NK-92 treated with Interleukin-12 subunit alpha and Interleukin-12 subunit beta, amount 100 ng/mL, for 24 hours (cell line): ENCODE measurements at places on chromosomes 12 and 14.

GRCh38 chr14:50928002-50928635, 16.2 kb downstream of the PYGL start:
- no peak for DNase-seq

DNA sequence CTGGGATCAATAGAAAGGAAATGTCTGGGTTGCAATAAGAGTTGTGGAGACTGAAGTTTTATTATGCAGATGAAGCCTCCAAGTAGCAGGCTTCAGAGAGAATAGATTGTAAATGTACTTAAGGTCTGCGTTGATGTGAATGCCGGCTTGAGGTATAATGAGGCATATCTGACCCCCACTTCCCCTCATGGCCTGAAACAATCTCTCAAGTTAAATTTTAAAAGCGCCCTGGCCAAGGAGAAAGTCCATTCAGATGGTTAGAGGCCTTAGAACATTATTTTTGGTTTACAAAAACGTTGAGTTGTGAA, 28.3 kb upstream of the HIGD1C start:
- DNase-seq, result no peak

DNA sequence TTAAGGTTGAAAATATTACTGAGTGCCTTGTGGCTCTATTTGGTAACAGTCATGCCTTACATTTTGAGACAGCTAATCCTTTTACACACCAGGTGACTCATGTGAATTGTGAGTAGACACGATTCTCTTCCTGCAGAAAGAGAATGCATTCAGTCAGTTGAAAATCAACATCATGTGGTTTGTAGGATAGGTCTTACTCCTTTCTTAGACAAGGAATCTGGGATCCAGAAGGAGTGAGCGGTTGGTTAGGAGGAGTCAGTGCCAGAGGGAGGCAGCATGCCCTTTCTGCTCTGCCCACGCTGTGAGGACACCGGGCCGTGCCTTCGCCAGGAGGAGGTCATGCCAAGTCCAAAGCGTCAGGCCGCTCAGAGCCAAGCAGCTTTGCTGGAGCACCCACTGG, 47.6 kb downstream of the TRAF3 start:
- DNase-seq, result no peak

GRCh38 chr12:47983541-47984115, 20.2 kb downstream of the TMEM106C start:
- DNase-seq, result no peak

- no peak for DNase-seq
Measured at GRCh38 chr14:75375983-75376382, 51.8 kb upstream of the JDP2 start.

GRCh38 chr14:73996731-73997107, 22.4 kb downstream of the ENTPD5 start:
- no peak for DNase-seq

- DNase-seq, result no peak
Measured at GRCh38 chr12:29086325-29087271, 62.5 kb upstream of the FAR2 start.

DNA sequence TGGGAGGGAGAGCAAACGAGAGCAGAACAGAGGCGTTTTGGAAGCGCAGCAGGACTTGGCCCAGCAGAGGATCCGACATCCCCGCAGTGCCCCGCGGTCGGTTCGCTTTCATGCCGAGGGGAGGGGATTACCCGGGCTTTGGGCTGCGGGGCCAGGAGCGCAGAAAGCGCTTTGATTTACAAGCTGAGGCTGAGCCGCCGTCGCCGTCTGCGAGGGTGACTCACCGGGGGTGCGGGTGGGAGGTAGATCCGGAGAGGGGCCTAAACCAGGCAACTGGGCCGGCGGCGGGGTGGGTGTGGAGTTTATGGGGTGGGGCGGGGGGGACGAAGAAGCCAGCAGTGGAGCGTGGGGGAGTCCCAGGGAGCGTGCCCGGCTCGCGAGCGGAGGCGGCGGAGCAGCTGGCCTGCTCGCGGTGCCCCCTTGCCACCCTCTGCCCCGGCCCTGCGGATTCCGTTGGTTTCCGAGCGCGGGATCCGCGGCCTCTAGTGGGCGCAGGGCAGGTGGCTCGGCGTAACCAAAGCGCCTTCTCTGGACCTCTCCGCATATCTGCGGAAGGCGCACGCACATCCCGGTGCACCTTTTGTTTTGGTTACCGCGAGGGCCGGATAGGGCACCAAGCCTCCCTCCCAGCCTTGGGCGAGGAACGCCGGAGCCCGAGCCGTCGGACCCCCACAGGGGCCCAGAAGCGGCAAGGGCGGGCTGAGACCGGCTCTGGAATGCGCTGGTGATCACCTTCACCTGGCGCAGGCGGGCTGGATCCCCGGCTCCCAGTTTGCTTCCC, 2.6 kb downstream of the SIX4 start:
- DNase-seq, result no peak
